ENCODE measurements at places on chromosomes 5 and 9. TPM values are rescaled to one million over a fixed set of nuclear protein-coding genes. Genes with fewer than 3 reads are reported as not detected.

DNA sequence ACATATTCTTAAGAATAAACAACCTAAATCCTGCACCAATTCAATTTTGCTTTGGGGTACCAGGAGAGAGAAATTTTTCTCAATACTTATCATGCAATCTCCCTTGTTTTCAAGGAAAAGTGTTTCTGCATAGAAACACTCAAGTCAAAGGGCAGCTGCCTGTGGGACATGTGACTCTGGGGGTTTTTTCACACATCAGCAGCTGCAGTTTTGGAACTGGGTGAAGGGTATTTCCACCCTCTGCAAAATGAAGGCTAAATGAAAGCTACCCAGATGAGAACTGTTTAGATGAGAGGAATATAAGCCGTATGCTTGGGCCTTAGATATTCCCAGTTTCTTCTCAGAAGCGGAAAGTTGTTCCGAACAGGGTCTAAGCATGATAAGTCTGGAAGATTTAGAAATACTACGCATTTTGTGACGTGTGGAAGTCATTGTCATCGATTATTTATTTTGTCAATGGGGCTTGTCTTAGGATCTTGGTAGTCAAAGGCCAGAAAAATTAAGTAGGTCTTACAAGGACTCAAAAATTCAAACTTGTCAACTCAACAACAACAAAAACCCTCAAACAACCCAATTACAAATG lies 64.3 kb upstream of the BOD1 start:
- DNase-seq, result no peak

GRCh38 chr5:100726116-100726515 lies 177.0 kb downstream of the ST8SIA4 start:
- DNase-seq, result no peak

Gene NUTM2G
- 1.6 TPM for polyA plus RNA-seq

DNA sequence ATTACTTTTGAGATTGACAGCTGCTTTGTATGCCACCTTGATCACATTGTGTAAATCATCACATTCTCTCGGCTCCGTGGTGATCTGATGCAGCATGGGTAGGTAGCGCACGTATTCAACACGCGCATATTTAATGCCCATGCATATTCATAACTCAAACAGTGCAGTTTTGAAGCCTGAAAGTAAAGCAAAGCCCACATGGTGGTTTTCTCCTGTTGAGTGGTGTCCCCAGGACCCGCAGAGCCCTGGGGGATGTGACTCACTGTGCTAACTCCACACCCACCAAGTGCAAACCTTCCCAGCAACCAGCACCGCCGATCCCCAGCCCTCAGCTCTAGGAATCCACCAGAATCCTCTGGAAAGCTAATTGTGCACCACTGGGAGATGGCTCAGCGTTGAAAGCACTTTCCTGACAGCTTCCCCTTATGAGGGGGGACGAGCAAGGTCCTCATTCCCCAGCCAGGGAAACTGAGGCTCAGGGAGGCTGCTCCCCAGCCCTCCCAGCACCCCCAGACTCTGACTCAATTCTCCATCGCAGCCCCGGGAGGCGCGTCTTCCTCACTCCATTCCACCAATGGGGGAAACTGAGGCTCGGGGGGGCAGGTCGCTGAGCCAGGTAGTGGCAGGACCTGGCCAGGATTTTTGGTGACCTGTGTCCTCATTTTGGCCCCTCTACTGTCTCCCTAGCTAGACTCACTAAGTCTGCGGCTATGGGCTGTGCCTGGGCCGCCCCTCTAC lies 46.4 kb downstream of the SARDH start:
- no peak for DNase-seq

DNA sequence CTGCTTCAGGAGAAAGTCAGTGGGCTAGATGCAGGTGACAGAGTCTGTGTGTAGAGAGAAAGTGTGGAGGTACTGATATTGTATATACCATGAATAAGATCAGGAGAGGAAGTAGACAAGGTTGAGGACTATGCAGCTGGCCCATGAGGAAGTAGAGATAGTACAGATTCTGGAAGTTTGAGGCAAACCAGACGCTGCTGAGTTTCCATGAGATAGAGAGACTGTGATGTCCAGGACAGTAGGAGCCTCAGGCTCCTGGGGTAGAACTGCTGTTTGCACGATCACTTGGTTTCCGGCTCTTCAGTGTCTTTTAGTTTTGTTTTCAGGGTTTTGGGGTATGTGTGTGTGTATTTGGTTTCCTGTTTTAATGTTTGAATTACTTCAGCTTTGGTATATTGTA lies 13.6 kb downstream of the OTULINL start:
- no peak for DNase-seq

GRCh38 chr9:117403403-117403811 lies 11.4 kb downstream of the ASTN2 start:
- no peak for DNase-seq

- DNase-seq, result no peak
Observed at GRCh38 chr9:84146893-84147710, 166.5 kb downstream of the RMI1 start.

Gene GBGT1
- 5.4 TPM for polyA plus RNA-seq

Gene GABBR2
- polyA plus RNA-seq, result 0.63 TPM

- no peak for DNase-seq
Observed at GRCh38 chr9:12878351-12878978, 103.6 kb downstream of the LURAP1L start.

All from hindlimb muscle (tissue), 1 donor.